ENCODE measurements at places on chromosomes 7 and 10.

DNA sequence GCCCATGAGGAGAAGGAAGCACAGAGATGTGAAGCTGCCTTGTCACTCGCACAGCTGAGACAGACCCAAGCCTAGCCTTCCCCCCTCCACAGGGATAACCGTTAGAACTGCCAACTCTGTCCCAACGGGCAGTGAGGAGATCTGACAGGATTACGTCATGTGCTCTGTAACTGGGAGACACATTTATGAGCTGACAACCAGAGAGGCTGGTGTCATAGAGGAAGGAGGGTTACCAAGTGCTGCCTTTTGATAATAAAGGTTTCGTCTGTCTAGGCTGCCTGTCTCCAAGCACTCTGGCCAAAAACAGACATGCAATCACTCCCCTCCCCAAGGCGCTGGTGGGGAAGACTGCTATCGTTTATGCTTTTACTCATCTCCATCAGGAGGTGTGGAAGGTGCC is 165.9 kb downstream of the PLXNA4 start:
- DNase-seq, result no peak

GRCh38 chr7:12397671-12398070 is 6.0 kb downstream of the VWDE start:
- no peak for DNase-seq

- no peak for DNase-seq
Observed at GRCh38 chr10:70784016-70784415, 1.2 kb downstream of the TBATA start.

DNA sequence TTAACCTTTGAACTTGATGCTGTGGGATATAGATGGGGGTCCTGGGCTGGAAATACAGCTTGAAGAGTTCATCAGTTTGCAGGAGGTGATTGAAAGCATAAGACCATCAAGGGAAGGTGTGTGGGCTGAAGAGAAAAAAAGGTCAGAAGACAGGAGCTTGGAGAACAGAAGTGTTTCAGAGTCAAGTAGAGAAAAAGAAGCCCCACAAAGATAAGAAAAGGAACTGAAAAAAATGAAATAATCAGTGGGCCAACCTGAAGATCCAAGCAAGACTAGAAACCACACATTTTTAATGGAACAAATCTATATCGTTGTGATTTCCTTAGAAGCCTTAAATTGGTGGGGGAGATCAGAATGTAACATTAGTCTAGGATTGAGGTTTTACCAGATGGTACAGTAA is 22.5 kb downstream of the ZEB1 start:
- no peak for DNase-seq
